Stimulated activated CD4-positive, alpha-beta T cell treated with anti-CD3 and anti-CD28 coated beads, Interleukin-1b, Interleukin-23, amount 100 ng/mL, for 1 hour (primary cell): ENCODE measurements at places on chromosomes 5 and 9.

DNA sequence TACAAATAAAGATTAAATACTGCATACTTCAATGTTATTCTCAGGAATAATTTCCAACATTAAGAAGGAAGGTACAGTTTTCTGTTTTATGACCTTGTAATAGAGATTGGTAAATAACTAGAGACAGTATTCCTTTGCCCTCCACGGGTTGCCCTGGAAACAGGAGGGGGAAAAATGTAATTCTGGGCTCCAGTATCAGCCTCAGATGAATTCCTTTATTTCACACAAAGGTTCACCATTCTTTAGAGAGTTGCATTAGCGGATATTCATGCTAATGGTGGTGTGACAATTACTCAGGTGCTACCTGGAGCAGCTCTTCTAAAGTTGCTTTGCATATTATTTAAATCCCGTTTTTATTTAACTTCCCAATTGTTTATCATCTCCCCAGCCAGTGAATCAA, 42.6 kb downstream of the CETN3 start:
- DNase-seq = no peak

DNA sequence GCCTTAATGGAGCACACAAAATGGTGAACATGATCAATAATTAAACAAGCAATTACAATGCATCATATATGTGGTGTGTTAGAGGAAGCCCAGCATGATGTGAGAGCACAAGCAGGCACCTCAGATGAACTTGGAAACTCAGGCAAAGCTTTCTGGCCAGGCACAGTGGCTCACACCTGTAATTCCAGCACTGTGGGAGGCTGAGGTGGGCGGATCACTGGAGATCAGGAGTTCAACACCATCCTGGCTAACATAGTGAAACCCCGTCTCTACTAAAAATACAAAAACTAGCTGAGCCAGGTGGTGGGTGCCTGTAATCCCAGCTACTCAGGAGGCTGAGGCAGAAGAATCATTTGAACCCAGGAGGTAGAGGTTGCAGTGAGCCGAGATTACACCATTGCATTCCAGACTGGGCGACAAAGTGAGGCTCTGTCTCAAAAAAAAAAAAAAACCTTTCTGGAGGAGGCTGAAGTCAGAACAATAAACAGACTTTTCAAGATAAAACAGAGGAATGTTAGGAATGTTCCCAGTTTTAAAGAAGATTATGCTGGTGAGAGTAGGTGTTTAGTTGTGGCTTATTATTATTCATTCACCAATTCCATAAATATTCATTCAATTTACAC, 159.4 kb downstream of the CEMIP2 start:
- DNase-seq = no peak

GRCh38 chr5:104533498-104533897, 970.9 kb upstream of the NUDT12 start:
- DNase-seq = no peak

DNA sequence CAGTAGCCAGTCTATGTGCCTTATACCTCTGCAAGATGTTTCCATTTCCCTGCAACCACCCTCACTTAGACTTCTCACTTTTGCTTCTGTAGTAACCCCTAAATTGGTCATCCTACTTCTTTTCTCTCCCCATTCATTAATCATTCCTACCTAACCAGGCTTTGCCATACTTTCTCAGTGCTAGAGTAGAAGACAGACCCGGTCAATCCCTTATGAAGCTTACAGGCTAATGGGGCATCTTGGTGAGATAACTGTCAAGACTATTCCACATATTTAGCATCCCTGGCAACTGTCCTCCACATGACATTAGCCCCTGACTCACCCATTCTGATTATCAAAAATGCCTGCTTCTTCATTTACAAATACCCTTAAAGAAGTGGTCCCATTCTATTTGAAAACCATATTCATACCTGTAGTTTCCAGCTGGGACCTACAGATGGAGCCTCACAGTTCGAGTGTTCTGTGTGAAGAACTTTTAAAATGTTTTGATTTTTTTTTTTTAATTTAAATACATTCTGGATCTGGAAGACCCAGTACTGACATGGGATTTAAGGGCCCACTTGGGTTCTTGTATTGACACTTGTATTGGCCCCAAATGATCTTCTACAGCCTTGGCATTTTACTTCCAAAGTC, 21.0 kb downstream of the F2RL2 start:
- no peak for DNase-seq

DNA sequence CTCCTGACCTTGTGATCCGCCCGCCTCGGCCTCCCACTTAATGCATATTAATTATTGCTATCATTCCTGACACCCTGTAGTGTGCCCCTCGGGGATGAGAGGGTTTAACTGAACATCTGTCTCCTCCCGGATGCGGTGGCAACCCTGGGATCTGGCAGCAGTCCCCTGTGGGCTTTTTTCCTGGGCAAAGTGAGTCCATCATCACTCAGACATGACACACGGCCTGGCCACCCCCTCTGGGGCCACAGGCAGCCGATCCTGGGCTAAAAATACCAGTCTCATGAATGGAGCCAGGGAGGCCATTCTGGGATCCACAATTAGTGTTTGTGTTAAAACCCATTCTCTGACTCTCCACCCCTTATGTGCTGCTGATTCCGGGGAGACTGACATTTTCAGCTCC, 161.2 kb downstream of the RGS3 start:
- DNase-seq = no peak
